HFF-Myc (cell line): ENCODE measurements at places on chromosomes 16 and 17.

GRCh38 chr17:73480740-73481139, 163.5 kb downstream of the SDK2 start:
- DNase-seq = no peak

- no peak for DNase-seq
Measured at GRCh38 chr16:84907575-84907974, 87.8 kb downstream of the CRISPLD2 start.

DNA sequence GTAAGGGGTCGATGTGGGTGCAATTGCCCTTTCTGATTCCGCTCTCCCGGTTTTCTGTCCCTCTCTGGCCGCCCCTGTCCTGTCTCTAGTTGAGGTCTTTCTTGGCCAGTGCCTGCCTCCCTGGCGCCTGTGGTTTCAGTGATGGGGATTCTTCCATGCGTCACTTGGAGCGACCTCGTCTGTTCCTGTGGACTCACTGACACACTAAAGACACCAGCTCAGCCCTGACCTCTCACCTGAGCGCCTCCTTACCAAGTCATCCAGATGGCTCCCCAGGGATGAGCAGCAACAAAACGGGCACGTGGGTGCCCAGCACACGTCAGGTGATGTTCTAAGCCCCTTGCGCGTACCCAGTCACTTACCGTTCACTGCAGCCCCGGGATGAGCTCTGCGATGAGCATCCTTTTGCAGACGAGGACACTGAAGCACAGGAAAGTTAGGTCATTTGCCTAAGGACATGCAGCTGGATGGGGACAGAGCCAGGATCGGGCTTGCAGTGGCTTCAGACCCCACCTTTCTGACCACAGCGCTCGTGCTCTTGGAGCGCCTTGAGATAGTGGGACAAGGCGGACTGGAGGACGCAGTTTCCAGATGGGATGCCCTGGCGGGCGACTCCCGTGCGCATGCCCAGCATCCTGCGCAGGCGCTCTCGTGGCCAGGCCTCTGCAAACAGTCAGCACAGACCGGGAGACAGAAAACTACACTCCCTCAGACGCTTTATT, 11.5 kb upstream of the LGALS3BP start:
- DNase-seq = no peak

GRCh38 chr17:48555258-48556228, 10.6 kb upstream of the HOXB2 start:
- DNase-seq = no peak

DNA sequence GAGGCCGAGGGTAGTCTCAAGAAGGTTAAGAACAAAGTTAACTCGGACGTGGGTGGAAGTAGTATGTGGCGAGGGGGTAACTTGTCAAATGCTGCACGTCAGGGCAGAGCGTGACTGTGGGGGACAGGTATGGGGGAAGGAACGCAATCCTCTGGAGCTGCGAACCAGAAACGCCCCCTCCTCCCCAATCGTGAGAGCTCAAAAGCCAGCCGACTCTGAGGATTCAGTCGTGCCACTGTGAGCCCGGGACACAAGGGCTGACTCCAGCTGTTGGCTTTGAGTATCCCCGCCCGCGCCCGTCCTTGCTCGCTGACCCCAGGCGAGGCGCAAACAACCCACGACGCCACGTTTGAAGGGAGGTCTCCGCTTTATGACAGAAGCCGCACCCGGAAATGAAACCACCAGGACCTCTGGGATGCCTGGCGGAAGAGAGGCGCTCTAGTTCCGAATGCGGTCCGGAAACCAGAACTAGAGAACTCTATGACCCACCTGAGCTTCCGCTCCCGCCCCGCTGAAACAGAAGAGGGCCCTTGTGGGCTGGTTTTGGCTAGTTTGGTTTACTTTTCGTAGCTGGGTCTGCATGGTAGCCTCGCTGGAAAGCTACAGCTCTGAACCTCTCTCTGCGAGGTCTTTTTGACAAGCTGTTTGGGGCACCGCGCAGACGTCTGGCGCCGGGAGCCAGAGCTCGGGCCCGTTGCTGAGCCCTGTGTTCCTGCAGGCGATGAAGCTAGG, at the start of gene PEX12:
TSS of gene PEX12 (minus strand) at position 375 of the 732 bp plus-strand sequence. CDS start 550 bp downstream, outside the sequence.
- DNase-seq = peak; percentile 82

- DNase-seq = no peak
Measured at GRCh38 chr17:74950207-74950606, 14.5 kb downstream of the OTOP3 start.

GRCh38 chr17:46833840-46834208, 15.3 kb upstream of the WNT3 start:
- DNase-seq = no peak

GRCh38 chr17:65750631-65751115, 189.2 kb upstream of the AXIN2 start:
- peak; percentile 81 for DNase-seq

DNA sequence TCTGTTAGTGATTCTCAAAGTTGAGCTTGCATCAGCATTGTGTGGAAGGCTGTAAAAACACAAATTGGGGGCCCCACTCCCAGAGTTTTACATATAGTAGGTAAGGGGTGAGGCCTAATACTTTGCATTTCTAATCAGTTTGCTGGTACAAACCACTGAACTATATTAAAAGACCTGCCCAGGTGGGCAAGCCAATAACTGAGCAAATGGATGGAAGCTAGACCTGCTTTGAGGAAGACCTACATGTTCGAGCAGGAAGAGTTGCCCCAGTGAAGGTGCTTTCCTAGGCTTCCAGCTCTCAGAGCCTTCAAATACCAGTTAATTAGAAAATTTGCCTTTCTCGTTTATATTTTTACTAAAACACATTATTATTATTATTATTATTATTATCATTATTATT, 56.8 kb downstream of the OTOA start:
- DNase-seq = no peak

DNA sequence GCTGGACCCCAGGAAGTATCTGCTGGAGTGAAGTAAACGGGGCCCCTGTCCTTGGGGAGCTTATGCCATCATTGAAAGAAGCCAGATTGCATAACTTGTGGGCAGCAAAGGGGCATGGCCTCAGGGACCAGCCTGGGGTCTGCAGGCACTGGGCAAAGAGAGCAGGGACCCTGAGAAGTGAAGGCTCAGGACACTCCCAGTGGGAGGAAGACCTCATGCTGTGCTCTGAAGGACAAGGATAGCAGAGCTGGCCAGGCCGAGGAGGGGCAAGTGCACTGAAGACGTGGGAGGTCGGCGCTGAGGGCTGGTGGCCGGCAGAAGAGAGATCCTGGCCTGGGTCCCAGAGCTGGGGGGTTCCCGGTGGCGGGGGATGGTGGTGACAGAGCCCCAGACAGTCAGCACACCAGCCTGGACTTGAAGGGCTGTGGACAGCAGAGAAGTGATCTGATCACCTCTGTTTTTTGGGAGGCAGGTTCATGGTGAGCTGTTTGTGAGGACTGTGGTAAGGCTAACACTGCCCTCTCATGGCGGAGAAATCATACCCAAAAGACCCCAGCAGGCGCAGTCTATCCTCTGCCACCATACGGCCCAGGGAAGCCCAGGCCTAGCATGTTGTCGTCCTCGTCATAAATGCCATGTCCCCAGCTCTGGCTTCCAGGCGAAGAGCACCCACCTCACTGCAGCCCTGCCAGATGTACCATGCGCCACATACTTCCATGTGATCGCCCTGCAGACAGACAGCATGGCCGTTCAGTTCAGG, 7.1 kb upstream of the CNP start:
- DNase-seq = peak; percentile 31

DNA sequence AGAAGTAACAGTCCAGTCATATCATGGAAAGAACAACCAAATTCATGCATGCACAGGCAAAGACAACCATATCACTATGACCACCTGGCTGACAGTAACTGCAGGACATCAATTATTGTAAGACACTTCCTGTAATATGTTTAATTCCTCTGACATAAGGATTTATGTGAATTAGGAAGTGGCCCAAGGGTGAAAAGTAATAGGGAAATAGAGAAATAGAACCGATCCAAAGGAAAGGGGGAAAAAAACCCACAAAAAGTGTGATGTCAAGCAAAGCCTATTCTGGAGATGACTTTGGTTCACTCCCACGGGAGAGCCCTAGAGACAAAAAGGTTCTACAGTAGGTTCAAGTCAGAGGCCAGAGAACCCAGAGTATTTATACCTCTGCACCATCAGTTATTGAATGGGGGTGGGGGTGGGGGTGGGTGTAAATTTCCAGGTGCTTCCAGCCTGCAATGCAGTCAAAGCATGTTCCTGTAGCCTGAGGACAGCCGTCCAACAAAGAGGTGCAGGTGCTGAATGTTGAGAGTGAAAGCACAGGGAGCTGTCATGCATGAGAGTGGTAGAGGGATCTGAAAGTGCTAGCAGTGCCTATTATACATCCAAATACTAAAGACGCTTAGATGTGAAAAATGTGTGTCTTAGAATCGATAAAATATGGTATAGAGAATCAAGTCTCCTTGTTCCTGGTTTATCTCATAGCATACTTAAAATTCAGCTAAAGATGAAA, 95.6 kb upstream of the HLF start:
- no peak for DNase-seq

GRCh38 chr16:50747207-50747956, 5.5 kb downstream of the CYLD start:
- no peak for DNase-seq

- no peak for DNase-seq
Measured at GRCh38 chr17:38868817-38869525, 887 bp upstream of the LASP1 start.

GRCh38 chr17:58693751-58694150, 1.3 kb downstream of the RAD51C start:
- DNase-seq = no peak

DNA sequence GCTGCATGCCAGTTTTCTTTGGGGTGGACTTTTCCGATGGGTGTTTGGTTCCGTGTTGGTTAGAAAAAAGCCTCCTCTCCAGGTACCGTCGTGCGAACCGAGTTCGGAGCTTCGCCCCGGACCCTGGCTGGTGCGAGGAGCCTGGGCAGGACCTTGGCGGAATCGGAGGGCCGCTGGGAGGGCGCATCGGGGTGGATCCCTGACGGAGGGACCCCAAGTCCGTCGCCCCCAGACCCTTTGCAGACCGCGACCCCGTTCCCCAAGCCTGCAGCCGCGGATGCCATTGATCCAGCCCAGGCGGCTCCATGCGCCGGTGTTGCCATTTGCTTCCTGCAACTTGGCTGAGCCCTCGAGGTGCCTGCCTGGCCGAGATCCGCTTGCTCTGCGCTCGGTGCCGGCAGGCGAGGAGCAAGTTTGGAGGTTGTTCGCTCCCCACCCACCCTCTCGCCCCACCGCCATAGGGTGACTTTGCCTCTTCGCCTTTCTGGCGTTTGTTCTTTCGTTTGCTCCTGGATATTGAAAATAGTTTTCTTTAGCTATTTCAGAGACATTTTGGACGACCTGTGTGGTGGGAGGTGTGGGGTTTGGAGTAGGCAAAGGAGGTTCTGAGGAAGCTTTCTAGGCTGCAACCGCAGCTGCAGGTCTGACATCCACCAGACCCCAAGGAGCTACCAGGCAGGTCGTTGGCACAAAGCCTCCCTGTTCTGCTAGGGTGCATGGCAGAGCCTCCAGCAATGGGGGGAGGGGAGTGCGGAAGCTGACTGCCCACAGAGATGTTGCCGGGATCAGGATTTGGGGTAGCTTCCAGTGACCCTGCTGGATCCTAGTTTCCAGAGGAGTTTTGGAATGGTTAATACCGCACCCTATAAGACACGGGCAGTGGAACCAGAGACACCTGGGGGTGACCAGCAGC, 58.2 kb downstream of the RAP1GAP2 start:
- no peak for DNase-seq

- DNase-seq = peak; percentile 90
Measured at GRCh38 chr17:76370261-76370993, 14.0 kb upstream of the SPHK1 start.

- peak; percentile 14 for DNase-seq
Measured at GRCh38 chr16:19375561-19376158, 42.0 kb upstream of the TMC5 start.

DNA sequence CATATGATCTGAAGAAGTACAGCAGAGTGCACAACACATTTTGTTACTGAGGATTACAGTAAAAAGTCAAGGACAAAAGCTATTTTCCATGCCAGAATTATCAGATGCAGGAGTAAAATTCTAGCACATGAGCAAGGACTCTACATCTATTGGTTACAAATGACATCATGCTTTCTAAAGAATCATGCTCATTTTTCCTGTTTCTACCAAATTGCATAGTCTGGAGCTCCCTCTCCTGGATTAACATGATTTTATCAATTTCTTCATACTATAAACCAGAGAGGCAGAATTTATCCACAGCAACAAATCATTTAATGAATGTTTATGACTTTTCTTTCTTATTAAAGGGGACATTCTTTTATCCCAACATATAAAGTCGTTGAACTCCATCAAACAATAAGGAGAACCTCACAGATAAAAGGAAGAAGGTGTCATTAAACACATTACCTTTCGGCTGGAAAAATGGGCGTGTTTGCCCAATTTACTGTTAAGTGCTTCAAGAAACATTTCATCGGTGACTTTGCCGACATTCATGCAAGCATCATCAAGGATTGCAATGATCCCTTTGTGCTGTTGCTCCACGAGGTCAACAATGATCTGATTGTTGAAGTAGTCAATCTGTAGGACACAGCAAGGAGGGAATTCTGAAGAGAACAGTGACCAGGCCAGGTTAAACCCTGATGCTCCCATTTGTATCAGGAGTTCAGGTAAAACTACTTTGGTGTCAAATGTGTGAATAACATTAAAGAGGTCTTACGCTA, 121.7 kb downstream of the MYO1D start:
- DNase-seq = peak; percentile 56

DNA sequence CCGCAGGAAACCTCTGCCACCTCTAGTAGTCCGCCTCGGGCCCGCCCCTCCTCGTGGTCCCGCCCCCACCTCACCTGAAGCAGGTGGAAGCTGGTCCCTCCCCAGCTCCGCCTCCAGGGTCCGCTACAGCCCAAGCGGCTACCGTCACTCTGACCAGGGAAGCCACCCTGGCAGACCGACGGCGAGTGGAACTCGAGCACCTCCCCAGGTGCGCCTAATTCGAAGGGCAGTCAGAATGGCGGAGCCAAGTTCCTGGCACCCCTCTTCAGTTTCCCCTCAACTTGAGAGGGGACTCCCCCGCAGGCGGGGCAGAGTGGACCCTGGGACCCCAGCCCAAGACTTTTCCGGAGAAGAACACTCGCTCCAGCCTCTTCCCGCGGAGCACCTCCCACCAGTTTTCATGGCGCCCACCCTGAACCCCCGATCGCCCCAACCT, 507 bp downstream of the FHOD1 start:
- DNase-seq = no peak

GRCh38 chr17:68318103-68318991, 27.1 kb downstream of the ARSG start:
- no peak for DNase-seq

DNA sequence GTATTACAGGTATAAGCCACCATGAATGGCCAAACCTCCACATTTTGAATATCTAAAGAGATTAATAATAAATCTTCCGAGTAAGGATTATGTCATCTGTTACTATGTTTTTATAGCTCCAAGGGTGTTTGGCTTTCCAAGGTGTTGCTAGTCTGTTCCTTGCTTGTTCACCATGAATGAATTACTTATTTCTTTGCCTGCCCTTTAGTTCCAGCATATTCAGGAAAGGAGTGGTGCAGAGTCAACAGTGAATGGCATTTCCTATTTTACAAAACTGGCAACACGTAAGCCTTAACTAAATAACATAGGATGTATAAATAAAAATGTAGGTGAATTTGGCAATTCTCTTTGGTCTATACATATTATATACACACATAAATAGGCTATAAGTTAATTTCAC, 70.3 kb downstream of the MYO1D start:
- no peak for DNase-seq
